NCI-H510A (cell line): ENCODE measurements at places on chromosomes 13 and 19.

DNA sequence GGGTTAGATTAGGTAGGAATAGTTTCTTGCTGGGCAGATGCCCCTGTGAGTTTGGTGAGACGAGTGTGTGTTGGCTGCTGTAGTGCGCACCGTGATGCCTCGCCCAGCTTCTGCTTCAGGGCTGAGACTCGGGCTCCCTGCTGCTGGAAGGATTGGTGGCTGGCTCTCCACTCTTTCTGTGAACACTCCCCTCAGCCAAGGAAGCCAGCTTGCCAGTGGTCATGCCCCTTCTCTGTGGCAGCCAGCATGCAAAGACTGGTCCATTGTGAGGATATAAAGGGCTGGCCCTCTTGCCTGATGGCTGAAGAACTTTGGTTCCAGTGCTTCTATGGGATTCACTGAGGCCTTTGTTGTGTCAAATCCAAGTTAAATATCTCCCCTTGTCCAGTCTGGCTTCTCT lies 2.9 kb upstream of the HTR2A start:
- DNase-seq: no peak

- peak; percentile 37 for DNase-seq
Measured at GRCh38 chr19:2273356-2274184, 8.4 kb downstream of the PEAK3 start.

- DNase-seq: no peak
Measured at GRCh38 chr13:73082471-73082870, 23.7 kb downstream of the KLF5 start.

- no peak for DNase-seq
Measured at GRCh38 chr19:2003874-2004273, 11.6 kb downstream of the BTBD2 start.

GRCh38 chr13:75636436-75637180 lies 478 bp downstream of the LMO7 start:
- DNase-seq: no peak

GRCh38 chr13:21372530-21372929 lies 86.6 kb downstream of the ZDHHC20 start:
- DNase-seq: no peak

- DNase-seq: no peak
Measured at GRCh38 chr13:31968473-31968872, 63.1 kb upstream of the FRY start.

GRCh38 chr13:111262281-111262680 lies 58.2 kb upstream of the TEX29 start:
- DNase-seq: no peak

GRCh38 chr13:90594681-90595080 lies 752.8 kb upstream of the MIR17HG start:
- no peak for DNase-seq

- peak; percentile 15 for DNase-seq
Measured at GRCh38 chr13:82698941-82699340, 1183.3 kb downstream of the SLITRK1 start.

DNA sequence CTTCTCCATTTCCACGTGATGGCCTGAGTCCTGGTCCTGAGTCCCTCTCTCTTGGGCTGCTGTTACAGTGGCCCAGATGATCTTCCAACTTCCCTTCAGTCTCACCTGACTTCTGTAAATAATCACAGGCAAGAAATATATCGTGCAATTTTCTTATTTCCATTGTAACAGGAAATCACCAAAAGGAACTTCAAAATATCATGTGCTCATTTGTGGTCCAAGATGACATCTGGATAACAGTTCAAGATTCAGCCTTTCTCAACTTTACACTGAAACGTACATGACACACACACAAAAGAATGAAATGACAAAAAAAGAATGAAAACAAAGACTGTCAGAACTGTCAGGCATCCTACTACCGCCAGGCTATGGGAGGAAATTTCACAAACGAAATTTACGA lies 22.0 kb upstream of the RAP2A start:
- no peak for DNase-seq

- peak; percentile 33 for DNase-seq
Measured at GRCh38 chr13:82878536-82878935, 1003.7 kb downstream of the SLITRK1 start.

GRCh38 chr19:21322528-21322927 lies 6.7 kb downstream of the ZNF708 start:
- DNase-seq: no peak

GRCh38 chr13:48890391-48890790 lies 85.3 kb upstream of the FNDC3A start:
- DNase-seq: no peak

- DNase-seq: no peak
Measured at GRCh38 chr19:41971363-41971762, 12.2 kb upstream of the RABAC1 start.

GRCh38 chr19:45474606-45475521 lies 7.1 kb downstream of the FOSB start:
- DNase-seq: no peak

GRCh38 chr19:38385804-38386257 lies 2.0 kb downstream of the GGN start:
- no peak for DNase-seq
